Amniotic stem cell (primary cell): ENCODE measurements at places on chromosomes 1 and 21.
A peak's percentile ranks its signal among the peaks of the same experiment; 100 is the strongest.

DNA sequence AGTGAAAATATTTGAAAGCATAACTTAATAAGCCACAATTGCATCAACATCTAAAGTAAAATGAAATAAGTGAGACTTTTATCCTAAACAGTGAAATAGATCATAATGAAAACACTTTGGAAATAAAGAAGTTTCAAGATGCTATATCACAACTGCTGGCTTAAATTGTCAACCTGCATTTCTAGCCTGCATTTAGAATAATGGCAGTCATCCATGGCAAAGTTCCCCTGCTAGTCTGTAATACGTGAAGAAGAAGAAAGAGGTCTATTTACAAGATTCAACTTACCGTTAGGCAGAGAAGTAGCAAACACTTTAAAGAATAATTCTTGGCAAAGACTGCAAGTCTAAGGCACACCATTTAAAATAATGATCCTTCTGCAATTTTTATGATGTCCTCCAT is 133.6 kb downstream of the DPYD start:
- DNase-seq = no peak

DNA sequence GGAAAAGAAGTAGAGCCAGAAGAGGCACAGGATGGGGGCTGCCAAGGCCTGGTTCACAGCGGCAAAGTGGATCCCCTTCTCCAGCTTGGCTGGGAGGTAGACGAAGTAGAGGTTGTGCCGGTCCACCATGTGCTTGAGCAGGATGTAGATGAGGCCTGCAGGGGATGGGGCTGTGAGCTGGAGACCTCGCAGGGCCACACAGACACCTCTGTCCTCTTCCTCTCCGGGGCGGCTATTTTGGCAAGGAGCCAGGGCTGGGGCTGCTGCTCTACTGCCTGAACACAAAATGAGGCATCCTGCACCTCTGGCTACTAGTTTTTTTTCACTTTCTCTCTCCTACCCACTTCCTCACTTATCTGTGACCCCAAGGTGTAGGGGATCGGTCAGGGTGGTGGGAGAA is 32.3 kb downstream of the TMEM63A start:
- DNase-seq = no peak

DNA sequence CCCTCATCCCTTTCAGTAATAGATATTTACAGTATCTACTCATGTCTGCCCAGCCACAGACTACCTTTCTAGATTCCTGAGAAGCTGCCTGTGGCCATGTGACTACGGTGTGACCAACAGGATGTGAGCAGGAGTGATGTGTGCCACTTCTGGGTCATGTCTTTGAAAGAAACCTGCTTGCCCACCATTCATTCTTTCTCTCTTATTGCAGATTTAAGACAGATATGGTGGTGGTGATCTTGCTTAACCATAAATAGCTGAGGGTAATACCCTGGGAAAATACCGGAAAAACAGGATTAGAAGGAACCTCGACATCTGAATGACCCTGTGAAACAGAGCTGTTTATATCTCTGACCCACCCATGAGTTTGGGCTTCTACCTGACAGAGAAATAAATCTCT is 41.6 kb upstream of the GUCA2A start:
- DNase-seq = no peak

DNA sequence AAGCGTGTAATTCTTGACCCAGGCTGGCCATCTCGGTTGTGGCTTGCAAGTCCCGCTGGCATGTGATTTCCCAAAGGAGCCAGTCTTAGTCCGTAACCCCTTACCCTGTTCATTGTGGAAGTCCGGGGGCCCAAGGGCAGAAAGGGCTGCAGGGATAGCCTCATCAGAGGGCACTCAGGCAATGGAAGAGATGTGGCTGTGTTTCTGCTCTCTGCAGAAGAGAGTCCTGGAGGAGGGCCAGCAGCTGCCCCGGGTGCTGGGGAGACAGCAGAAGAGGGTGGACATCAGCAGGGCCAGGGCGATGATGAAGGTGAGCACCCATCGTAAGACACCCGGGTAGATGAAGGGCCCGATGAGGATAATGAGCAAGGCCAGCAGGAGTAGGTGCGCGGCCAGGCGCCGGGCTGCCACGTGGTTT is 830 bp downstream of the RNF186 start:
- DNase-seq = no peak

- DNase-seq = no peak
These were observed 3.2 kb upstream of the DENND1B start for GRCh38 chr1:197778366-197778945.

DNA sequence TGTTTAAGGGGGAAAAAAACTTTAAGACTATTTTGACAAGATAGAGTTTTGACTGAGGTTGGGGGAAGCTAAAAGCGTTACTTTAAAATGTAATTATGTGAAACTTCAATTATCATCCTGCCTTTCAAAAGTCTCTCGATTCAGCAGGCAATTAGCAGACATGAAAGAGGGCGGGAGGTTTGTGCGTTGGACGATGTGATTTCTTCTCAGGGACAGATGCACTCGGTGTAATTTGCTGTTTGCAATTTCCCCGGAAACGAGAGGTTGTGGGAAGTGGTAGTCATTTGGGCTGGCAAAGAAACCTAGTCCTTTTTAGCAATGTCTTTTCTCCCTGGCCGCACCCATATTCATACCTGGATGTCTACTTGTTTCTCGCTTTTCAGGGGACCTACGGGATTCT is 27.1 kb downstream of the KAZN start:
- DNase-seq = no peak

DNA sequence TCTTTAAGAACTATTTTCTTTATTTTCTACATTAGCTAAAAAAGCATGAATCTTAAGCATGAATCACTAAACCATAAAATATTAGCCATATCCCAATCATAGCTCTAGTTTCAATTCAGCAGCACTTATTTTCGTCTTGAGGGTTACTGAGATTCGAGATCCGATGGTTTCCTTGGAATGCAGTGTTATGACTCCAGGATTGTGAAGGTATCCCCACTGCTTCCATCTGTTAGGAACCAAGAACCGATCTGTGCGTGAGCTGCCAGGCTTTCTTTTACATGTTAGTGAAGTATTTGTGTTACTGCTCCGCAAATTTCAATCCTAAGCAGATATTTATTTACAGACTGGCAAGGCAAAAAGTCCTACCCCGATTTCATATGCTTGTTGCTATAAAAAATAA is 18.8 kb downstream of the TNFRSF9 start:
- DNase-seq = no peak

DNA sequence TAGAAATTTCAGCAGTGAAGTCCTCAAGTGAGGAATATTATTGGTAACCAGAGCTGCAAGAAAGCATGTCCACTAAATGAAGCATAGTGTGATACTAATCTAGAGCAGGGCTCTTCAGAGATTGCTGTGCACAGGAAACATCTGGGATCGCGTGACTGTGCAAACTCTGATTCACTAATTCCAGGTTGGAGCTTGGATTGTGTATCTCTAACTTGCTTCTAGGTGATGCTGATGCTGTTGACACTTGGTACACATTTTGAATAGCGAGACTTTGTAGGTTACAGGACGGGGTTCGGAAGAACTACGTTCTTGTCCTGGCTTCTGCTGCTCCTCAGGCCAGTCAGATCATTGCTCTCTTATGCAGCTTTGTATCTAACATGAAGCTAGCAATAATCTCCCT is 66.5 kb downstream of the PRRX1 start:
- DNase-seq = no peak

DNA sequence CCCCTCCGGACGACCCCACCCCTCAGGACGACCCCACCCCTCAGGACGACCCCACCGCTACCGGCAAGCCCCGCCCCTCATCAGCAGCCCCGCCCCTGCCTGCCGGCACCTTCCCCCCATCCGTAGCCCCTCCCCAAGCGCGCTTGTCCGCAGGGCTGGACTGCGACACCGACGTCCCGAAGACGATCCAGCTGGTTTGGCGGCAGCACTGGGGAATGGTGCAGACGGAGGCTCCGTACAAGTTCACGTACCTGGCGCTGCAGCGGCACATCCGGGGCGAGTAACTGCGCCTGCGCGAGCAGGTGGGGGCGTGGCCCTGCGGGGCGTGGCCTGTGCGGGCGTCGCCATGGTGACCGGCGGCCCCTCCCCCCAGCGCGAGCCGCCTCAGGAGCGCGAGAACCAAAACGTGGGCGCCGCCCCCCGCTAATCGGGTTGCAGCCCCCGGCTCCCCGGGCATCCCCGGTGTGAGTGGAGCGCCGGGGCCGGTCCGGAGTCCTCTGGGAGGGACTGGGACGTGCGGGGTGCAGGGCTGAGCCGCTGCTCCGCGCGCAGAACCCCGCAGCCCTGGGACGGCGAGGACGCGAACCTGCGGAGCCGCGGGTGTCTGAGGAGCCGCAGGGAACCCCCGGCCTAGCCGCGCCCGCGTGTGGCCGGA is 4.9 kb downstream of the RNF223 start:
- DNase-seq = no peak

DNA sequence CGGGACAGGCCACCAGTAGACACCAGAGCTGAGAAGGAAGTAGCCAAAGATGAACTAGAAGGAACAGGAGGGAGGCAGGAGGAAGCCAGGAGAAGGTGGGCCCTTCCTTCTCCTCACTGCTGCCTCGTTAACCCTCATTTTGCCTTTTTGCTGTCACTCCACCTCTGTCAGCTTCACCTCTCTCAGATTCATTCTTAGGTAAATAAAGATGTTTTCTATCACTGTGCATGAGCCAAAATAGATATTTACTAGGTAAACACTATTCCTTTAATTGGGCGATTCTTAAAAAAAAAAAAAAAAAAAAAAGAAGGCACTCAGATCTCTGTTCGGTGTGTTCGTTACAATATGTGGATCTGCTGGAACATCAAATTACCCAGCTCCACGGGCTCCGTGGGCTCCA is 112.3 kb downstream of the GLUL start:
- DNase-seq = no peak

- no peak for DNase-seq
These were observed 17.3 kb upstream of the PLEKHG5 start for GRCh38 chr1:6508816-6509189.

DNA sequence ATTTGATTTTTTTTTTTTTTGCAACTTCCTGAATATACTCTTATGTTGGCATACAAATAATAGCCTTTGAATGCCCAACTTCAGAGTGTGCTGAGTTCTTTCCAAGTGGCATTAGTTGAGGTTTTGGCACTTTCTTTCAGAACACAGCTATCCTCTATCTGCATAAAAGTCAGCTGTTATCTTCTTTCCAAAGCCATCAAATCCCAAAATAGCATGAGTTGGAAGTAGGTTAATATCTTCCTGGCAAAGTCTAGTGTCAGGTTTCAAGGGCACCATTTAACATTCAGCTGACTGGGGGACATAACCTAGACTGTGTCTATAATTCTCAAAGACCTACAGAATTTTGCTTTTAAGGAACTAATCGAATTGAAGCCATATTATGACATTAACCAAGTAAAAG is 223.9 kb downstream of the PLPP3 start:
- DNase-seq = no peak

DNA sequence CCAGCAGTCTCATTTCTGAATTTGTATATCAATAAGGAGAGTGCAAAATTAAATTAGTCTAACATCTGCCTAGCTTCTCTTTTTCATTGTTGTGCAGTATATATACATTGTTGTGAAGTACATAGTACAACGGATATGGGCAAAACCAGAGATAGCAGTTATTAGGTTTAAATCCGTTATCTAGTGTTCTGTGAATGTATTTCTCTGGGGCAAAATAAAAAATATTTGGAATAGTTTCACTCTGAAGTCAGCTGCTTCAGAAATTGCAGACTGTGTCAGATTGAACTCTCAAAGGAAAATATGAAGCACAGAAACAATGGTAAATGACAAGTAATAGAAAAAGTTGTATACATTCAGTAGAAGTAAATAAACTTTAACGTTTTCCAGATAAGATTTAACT is 836.5 kb upstream of the CXADR start:
- no peak for DNase-seq

DNA sequence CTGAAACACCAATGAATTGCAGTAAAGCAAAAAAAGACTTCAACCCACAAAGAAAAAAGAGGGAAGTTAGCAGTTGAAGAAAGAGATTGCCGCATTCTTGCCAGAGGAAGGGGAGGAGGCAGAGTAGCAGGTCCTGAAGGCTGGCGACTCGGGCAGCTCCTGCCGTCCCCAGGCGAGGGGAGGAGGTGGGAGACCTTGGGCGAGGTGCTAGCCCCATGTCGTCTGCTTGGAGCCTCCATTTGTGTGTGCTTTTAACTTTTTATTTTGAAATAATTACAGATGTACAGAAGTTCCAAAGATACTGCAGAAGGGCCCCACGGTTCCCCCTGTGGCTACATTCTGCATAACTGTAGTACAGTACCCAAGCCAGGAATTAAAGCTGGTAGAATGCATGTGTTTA is 6.7 kb downstream of the TRPM2 start:
- no peak for DNase-seq

GRCh38 chr1:147892216-147892615 is 10.4 kb upstream of the GJA8 start:
- DNase-seq = no peak

- no peak for DNase-seq
These were observed 72.1 kb downstream of the DNM3 start for GRCh38 chr1:171913385-171913784.

DNA sequence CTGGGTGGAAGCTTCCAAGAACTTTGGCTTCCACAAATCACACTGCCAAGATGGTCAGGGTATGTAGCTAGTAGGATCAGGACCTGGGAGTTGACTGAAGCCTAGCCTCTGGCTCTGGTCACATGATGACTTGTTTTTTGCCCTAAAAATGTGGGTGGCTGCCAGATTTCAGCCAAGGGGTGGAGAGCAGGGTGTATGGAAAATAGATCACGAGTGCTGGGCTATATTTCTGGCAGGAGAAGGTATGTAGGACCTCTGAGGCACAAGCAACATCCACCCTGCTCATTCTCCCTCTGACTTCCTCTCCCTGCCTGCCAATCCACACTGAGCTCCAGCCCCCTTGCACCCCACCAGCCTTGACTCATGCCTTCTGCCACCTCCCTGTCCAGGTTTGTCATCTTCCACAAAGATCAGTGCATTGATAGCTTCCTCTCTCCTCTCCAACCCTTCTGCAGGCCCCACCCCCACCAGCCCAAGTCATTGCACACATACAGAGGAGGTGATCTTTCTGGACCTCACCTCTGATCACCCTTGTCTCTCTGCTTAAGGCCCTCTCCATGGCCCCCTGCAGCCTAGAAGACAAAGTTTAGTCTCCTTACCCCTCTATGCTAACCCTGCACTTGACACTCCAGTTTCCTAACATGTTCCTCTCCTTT is 8.3 kb upstream of the CYP4B1 start:
- no peak for DNase-seq

DNA sequence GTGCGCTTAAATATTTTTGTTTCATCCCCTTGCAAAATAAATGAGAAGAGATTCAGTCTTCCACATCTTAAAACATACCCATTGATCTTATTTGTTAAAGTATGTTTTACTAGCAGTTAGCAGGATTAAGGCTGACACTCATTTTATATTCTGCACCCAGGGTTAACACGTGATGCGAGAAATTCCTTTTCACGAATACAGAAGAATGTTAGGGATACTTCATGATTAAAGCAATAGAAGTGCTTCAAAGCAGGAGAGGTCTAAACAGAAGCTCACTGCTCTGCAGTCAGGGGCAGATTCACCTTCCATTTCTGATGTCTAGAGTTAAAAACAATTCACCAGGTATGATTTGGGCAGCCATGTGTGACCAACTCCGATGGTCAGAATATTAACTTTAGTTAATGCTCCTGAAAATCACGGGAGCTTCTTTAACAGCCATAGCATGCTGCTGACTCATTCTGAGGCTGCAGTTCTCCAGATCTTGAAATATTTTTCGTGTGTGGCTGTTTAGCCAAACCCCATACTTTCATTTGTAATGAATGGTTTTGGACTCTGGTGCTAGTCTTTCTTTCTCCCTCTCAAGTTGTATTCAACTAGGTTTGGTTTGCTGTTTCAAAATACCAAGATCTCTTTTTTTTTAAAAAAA is 19.7 kb downstream of the BCAR3 start:
- peak; percentile 28 for DNase-seq

GRCh38 chr1:1356796-1357401 is 1.5 kb downstream of the MXRA8 start:
- no peak for DNase-seq
